Activated T-helper 1 cell treated with anti-CD3 and anti-CD28 coated beads, Interleukin-2, amount 50 U/mL, for 16 hours (primary cell): ENCODE measurements at places on chromosomes 16 and 17.

GRCh38 chr17:77404812-77405581, 264.2 kb downstream of the SEC14L1 start:
- peak; percentile 72 for DNase-seq

DNA sequence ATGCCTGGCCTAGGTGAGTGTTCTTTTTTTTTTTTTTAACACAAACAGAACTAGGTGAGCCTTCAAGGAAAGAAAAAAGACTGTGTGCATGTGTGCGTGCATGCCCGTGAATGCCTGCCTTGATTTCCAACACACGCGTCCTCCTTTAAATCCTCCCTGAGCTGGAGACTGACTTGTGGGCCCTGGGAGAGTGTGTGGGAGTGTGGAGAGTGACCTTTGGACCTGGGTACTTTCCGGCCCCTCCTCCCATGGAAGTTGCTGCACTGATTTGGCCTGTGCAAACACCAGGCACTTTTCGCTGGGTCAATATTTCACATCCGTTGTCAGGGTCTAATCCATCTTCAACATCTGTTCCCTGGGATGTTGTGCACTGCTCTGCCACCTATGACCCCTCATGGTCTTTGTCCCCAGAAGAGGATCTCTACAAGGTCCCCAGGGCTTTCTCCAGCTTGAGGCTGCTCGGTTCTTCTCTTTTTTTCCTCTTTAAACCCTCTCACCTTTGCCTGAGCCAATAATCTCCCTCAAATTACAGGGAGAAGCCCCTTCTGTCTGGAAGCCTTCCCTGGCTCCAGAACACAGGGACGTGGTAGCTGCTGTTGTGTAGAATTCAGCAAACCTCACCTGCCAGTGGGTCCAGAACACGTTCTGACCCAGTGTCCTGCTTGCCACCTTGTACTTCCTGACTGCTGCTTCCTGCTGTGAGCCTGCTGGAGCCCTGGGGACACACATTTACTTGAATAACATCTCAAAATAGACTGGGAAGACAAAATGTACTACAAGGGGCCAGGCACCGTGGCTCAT, 20.8 kb upstream of the ATP5MC1 start:
- no peak for DNase-seq

- DNase-seq, result no peak
Measured at GRCh38 chr17:12996357-12996756, 21.5 kb downstream of the ELAC2 start.

DNA sequence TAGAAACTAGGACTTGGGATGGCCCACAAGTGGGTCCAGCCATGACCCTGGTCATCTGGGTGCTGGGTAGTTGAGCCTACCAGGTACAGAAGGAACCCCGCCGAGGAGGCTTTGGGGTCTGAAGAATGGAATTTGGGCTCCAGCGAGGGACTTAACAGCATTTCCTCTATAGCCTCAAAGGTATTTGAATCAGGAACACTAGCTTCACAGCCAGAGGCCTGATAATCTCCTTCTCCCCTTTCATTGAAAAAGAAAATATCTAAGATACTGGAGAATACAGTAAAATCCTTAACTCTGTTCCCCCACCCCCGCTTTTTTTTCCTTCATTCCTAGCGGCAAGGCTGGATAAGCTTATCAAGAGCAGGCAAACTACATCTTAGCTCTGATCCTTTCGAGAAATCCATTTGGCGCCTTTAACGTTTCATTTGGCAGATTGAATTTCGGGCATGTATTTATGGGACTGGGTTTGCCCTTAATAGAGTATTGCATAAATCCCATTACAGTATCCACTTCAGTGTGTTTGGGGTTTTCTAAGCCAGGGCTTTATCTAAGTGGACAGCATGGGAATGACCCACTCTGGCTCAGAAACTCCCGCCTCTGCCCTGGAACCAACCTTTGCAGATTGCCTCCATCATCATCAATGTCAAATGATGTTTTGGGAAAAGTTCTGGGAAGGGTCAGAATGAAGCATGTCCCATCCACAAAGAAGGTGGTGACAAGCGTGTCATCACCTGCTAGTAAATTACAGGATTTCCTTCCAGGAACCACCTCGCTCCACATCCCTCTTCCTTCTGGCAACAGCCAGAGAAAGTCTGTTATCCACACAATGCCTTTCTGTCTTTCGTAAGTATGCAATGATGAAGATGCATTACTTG, 36.9 kb downstream of the XYLT1 start:
- DNase-seq, result no peak

GRCh38 chr17:41308251-41308917, 725 bp downstream of the KRTAP16-1 start:
- DNase-seq, result peak; percentile 71

DNA sequence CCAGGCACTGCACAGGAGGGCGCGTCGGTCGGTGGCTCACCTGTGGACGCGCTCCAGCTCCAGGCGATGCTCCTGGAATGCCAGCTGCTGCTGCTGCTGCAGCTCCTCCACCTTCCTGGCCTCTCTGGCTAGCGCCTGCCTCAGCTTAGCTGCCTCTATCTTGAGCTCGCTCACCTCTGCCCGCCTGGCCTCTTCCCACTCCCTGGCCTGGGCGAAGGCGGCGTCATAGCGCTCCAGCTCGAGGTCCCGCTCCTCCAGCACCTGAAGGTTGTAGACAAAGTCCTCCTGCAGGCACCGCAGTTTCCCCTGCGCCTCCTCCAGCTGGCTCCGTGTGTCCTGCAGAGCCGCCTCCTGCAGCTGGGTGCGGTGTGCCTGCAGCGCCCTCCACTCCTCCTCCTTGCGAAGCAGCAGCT, 11.1 kb downstream of the CCDC57 start:
- no peak for DNase-seq

- DNase-seq, result no peak
Measured at GRCh38 chr16:48383877-48384519, 1.2 kb downstream of the SIAH1 start.

- DNase-seq, result no peak
Measured at GRCh38 chr17:59451706-59452105, 113.7 kb upstream of the DHX40 start.

GRCh38 chr16:49281843-49282642, 405 bp upstream of the CBLN1 start:
- DNase-seq, result no peak

DNA sequence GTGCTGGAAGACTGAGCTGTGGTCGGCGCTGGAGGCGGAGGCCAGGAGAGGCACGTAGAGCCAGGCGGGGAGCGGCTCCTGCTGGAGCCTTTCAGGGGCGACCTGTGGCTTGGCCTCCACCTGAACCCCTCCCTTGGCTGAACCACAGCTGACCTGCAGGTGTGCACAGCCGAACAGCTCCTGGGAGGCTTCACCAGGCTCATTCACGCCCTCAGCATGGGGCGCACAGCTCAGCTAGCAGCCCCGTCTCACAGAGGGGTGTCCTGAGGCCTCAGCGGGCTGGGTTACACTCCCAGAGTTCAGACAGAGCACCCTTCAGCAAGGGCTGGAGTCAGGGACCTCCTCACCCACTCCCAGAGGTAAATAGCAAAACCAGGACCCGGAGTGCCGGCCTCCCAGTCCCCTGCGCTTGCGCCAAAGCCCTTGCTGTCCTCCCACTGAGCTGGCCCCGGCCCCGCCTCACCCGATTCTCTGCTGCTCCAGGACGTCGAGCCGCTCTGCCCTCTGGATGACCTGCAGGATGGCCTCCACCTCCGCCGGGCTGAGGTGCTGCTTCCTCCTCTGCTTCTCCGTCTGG, 31.7 kb downstream of the RPH3AL start:
- DNase-seq, result no peak

DNA sequence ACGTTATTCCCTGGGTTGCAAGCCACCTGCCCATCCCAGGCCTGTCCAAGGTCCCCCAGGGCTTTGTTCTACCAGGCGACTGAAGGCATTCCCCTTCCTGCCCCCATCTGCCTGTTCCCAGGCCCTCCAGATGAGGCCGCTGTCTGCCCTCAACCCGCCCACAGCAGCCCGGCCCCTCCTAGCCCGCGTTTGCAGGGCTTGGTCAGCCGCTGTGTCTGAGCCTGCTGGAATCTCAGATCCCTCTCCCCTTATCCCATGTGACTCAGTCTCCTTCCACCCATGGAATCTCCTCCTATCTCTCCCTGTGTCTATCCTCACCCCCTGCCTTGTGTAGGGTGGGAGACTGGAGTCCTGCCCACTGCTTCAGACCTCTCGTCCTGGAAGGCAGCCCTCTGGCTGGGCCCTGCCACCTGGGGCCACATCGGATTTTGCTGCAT, 186.0 kb upstream of the TNRC6C start:
- peak; percentile 46 for DNase-seq

DNA sequence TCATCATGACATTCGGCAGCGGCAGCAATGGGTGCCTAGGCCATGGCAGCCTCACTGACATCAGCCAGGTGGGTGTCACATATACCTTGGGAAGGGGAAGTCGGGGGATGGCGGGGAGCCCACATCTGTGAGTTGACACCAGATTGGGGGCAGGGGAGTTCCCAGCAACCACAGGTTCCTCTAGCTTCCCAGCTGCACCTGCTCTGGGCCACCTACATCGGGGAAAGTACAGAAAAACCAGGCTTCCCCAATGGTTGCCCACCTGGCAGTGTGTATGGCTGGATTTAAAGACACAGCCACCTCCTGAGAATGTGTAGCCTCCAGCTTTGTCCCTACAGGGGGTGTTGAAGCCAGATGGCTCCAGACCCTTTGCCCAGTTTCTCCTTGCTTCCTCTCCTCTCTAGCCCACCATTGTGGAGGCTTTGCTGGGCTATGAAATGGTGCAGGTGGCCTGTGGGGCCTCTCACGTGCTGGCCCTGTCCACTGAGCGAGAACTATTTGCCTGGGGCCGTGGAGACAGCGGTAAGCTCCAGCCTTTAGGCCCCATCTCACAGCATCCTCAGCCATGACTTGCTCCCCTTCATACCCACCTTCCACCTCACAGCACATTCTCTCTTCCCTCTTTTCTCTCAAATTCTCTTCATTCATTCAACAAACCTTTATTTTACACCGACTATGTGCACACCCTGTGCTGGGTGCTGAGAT, 5.0 kb upstream of the TRAF4 start:
- no peak for DNase-seq

DNA sequence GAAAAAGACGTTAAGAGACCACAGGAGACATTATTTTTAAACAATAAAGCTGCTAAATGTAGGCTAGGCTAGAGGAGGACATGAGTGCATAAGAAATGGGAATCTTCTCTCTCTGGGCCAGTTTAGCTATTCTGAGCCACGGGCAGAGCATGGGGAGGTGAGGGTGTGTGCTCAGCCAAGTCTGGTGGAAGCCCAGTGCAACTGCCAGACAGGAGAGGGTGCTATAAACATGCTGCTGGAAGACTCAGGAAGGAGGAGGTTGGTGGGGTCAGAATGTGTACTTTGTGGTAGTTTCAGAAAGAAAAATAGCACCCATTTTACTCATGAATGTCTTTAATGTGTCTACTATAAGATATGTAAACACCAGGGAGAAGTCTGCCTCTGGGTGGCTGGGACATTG, 5.9 kb upstream of the SDK2 start:
- DNase-seq, result no peak

DNA sequence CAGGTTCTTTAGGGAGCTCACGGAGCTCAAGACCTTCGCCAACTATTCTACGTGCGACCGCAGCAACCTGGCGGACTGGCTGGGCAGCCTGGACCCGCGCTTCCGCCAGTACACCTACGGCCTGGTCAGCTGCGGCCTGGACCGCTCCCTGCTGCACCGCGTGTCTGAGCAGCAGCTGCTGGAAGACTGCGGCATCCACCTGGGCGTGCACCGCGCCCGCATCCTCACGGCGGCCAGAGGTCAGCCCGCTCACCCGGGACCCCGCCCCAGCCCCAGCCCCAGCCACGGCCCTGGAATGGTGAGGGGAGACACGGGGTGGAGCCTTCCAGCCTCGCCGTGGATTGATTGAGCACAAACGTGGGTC, 13.5 kb downstream of the SARM1 start:
- DNase-seq, result no peak

DNA sequence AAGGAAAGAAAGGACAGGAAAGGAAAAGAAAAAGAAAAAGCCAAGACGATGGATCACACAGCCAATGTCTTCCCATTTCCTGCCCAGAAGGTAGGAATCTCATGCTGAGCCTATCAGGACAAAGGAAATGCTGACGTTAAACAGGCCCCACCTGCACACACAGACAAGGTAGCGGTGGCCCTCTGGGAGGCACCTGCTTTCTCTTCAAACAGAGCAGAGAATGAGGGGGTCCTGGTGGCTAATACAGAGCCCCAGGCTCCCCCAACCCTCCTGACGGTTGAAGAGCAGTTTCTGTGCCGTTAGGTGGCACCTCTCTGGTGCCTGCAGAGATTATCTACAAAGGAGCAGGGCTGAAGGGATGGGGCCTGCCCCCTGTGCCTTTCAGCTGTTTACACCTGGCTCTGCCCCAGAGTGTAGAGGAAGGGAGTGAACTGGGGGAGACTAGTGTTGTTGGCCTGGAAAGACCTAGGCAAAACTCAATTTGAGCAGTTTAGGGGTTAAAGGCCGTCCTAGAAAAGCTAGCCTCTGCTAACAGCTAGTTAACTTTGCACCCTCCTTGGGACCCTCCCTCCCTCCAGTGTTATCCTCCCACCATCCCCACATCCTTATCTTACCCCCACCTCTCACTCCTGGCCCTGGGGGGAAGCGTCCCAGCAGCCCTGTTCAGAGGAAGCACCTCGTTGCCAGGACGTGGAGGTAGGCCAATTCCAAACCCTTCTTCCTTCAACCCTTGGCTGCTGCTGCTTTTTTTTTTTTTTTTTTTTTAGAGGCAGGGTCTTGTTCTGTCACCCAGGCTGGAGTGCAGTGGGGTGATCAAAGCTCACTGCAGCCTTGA, 56.3 kb downstream of the ARHGAP27 start:
- no peak for DNase-seq

- DNase-seq, result no peak
Measured at GRCh38 chr16:4316864-4317531, 1.1 kb downstream of the GLIS2 start.

- DNase-seq, result no peak
Measured at GRCh38 chr17:5618476-5618875, 34.2 kb upstream of the NLRP1 start.

- DNase-seq, result no peak
Measured at GRCh38 chr16:10339777-10340732, 45.8 kb upstream of the ATF7IP2 start.

- DNase-seq, result no peak
Measured at GRCh38 chr17:76087531-76087930, 8.5 kb downstream of the ZACN start.
